ENCODE measurements at places on chromosomes 12 and 14. TPM values are rescaled to one million over a fixed set of nuclear protein-coding genes. Genes with fewer than 3 reads are reported as not detected.

GRCh38 chr12:103571286-103571685 lies 15.8 kb upstream of the STAB2 start:
- peak; percentile 11 for DNase-seq

- DNase-seq: no peak
Observed at GRCh38 chr12:3750616-3751015, 2.3 kb downstream of the CRACR2A start.

DNA sequence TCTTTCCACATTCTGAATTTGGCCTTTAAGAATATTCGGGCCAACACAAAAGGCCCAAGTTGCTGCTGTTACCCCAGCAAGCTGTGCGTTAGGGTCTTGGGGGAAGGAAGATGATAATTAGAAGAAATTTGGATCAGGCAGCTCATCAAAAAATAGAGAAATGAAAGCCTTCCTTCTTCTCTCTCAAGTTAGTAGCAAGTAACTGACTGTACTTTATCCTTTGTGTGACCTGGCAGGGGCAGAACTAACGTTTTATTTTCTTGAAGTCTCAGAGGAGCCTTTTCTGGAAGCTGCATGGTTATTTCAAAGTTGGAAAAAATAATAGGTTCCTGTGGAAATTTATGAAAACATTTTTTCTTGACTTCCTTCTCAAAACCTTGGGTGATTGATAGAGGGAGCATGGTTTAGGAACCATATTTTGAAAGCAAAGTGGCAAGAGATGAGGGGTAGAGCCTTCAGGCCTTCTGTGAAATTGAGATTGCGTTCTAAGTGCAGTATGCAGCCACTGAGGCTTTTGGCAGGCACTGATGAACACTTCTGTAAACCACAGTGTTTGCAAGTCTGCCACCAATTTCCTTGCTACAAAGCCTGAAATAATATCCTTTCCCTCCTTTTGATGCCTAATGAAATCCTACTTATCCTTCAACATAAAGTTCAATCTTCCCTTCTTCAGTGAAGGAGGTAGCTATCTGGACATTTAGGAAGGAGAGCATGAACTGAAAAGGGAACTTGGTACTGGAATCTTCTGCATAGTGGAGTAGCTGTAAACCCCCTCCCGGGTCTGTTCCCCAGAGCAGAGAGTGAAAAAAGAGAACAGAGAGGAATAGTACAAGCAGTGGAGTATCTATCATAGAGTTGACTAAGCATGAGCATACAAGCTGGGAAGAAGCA lies 123.2 kb downstream of the FGD4 start:
- DNase-seq: no peak

GRCh38 chr12:39352471-39353017 lies 90.4 kb downstream of the KIF21A start:
- DNase-seq: no peak

- DNase-seq: no peak
Observed at GRCh38 chr14:89279649-89280232, 137.3 kb downstream of the FOXN3 start.

- DNase-seq: no peak
Observed at GRCh38 chr12:8096281-8096915, 14.3 kb downstream of the NECAP1 start.

GRCh38 chr12:69129017-69129416 lies 110.4 kb upstream of the CPSF6 start:
- no peak for DNase-seq

DNA sequence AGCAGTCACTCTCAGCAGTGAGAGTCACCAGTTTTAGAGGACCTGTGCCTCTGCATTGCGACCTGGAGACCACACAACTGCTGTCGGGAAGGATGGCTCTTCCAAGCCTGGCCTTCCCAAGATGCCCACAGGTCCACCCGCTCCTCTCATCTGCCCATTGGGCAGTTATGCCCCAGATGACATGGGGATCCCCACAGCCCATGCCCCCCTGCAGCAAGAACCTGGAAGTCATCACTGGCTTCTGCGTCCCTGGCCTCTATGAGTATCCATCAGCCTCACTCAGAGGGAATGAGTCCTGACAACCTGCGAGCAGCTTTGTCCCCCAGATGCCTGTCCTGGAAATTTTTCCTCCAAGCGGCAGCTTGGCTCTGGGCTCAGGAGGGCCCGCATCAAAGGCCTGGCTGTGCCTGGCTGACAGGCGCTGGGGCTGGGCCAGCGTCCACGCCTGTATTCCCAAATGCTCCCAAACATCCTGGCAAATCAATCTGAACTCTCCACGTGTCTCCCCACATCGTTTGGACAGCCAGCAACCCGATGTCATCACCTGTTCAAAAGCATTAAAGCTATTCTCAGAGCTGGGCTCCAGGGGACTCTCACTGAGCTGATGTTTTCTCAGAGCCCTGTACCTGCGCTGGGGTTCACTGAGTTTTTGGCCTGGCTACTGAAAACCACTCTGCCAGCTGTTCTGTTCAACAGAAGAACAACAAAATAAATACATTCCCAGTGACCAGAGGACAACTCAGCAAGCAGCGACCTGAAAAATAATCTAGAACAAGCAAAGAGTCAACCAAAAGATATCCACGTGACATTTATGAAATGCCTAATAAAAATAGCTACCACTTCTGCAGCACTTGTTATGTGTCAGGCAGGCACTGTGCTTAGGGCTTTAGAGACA lies 57.8 kb downstream of the CLMN start:
- DNase-seq: no peak

DNA sequence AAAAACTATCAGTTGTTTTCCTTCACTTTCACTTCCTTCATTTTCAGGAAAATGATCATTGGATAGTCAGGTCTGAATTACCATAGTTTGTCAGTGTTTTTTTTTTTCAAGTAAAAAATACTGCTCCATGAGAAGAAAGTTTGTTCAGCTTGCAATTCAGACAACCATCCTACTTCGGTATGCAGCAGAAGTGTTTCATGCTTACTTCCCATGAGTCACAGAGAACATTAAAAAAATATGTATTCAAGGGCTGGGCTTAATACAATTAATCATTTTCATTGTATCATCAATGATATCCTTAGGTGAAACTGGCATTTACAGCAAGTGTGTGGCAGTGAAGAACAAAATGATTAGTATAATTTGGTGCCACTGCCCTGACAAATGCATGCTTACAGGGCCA lies 21.6 kb downstream of the PYM1 start:
- no peak for DNase-seq

- DNase-seq: no peak
Observed at GRCh38 chr12:4849115-4849541, 60.6 kb upstream of the KCNA1 start.

The MFAP5 gene
- 2.3 TPM for total RNA-seq

The ZDHHC22 gene
- total RNA-seq: 0.03 TPM

The FOXN4 gene
- not detected for total RNA-seq

The PPP4R4 gene
- total RNA-seq: 1.00 TPM

The PLA2G1B gene
- not detected for total RNA-seq

The NTS gene
- total RNA-seq: not detected

The SLC39A2 gene
- total RNA-seq: not detected

Data from SJSA1 (cell line).